ENCODE measurements at places on chromosomes 4 and X.
A peak's percentile ranks its signal among the peaks of the same experiment; 100 is the strongest.

DNA sequence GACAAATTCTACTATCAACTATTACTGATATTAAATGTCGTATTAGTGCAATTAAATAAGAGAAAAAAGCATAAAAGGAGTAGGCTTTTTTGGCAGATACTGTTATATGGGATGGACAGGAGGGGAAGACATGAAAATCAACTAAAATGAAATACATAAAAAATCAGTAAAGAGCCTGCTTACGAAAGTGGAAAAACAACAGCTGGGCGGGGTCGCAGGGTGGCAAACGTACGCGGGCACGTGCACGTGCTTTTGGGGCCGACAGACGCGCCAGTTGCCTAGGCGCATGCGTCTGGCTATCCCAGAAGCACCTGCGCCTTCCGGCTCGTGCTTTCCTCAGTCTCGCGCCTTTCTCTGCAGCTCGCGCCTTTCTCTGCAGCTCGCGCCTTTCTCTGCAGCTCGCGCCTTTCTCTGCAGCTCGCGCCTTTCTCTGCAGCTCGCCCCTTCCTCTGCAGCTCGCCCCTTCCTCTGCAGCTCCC lies at the start of gene YY2:
YY2 (plus strand) TSS at position 51 of the 479 bp plus-strand sequence. CDS start 498 bp downstream, outside the sequence.
- DNase-seq: no peak

DNA sequence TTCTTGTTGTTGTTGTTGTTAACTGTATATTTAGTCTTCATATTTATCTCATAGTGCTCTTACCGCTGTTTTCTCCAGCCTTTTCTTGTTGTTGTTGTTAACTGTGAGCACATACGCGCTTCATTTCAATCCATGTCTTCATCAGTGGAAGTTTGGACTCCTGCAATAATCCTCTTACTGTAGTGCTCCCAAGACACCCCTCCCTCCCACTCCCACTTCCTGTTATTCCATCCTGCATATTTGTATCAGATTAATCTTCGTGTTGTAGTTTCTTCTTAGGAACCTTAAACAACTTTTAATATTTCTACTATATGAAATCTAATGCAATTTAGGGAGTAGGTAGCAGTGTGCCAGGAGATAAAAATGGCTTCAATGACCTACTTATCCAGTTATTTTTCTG lies 674.8 kb downstream of the RAPGEF2 start:
- DNase-seq: no peak

DNA sequence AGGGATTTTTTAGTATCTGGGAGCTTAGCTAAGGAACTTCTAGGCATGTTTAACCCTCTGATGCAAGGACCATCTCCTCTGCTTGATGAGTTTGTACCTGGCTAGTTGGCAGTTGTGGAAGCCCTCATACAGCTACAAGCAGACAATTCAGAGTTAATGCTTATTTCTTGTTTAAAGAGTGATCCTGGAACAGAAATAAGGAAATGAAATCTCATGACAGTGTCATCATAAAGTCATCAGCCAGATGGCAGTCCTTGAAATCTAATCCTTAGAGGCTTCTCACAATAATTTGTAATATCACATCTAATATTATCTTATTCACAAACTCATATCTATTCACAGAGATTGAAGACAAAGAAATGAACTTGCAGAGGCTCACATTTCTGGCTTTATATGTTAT lies 581.6 kb upstream of the FTHL17 start:
- DNase-seq: no peak

- no peak for DNase-seq
These were observed 432.5 kb upstream of the FGF16 start for GRCh38 chrX:77014377-77015372.

DNA sequence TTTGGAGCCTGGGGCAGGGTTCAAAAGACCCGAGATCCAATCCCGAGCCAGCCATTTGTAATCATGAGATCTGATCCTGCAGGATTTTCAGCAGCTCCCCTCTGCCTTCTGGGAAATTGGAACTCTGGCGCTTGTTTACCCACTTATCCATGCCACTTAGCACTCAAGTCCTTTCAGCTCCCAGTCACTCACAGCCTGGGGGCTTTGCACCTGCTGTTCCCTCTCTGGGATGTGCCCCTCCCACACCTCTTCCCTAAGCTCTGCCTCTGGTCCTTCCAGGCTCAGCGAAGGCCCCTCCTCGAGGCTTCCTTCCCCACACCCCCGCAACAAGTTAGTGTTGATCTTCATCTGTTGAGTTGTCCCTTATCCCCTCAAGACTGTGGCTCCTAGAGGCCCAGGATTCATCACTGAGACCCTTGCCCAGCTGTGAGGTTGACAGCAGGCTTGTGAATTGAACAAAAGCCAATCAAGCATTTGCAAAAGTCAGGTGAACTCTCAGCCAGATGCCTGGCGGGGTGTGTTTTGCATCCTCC lies 99.1 kb upstream of the AFAP1 start:
- no peak for DNase-seq

GRCh38 chr4:47651231-47651630 lies 166.2 kb downstream of the ATP10D start:
- DNase-seq: no peak

DNA sequence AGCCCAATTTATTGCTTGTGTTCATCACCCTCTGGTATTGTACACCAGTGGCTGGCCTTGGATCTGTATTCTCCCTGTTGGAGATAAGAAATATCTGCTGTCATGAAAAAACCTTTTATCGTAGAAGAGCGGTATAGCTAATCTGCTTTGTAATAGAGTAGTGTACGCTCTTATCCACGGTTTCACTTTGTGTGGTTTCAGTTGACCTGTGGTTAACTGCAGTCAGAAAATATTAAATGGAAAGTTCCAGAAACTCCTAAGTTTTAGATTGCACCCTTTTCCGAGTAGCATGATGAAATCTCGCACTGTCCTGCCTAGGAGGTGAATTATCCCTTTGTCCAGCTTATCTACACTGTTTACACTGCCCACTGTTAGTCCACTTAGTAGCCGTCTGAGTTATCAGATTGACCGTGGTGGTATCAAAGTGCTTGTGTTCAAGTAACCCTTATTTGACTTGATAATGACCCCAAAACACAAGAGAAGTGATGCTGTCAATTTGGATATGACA lies 42.4 kb downstream of the KDM6A start:
- DNase-seq: no peak

DNA sequence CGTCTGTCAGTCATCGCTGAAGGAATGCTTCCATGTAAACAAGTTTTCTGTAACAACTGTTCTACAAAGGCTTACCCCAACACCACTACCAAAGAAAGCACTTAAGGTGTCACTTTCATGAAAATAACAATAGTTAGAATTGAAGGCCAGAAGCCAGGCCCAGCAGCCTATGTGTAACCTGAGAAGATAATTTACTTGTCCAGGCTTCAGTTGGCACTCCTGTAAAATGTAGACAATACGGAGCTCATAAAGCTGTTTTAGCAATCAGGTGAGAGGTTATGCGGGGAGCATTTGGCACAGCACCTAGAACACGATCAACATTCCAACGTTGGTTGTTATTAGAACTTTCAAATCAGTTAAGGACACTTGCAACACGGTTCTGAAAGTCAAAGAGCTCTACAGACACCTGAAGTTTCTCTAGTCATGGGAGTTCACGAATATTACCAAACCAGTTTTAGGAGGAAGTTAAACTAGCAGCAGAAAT lies 15.7 kb downstream of the ADGRA3 start:
- DNase-seq: no peak

DNA sequence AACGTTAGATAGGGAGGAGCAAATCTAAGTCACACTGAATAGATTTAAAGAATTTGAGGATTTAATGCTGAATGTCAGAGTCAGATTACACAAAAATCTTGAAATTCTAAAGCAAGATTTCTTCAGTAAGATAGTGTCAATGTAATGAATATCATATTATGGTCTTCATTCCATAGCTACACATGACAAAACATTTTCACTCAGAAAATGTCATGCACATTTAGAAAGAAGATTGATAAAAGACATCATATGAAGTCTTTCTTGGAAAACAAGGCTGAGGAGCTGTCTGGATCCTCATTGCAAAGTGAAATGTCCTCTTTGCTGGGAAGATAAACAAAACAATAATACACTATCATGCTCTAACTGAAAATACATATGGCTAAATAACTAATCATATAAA lies 1006.9 kb downstream of the PCDH7 start:
- no peak for DNase-seq

- peak; percentile 25 for DNase-seq
These were observed 12.2 kb upstream of the PRDM8 start for GRCh38 chr4:80184825-80185756.

DNA sequence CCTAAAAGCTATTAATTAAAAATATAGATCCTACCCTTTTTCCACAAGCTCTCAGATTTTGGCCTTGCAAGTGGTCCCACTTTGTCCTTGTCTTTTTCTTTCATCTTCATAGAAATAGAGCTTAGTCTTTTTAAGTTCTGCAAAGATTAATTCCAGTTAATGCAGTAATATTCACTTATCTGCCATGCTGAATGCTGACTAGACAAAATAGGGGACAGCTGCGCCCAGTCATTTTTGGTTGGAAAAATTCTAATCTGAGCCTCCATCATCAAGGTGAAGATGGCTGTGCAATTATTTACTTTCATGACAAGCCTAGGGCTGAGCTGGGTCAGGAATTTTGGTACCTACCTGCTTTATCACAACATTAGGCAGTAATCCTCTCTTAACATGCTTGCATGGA lies 241.3 kb upstream of the CXorf66 start:
- DNase-seq: no peak

GRCh38 chrX:17415242-17415810 lies 40.3 kb downstream of the NHS start:
- no peak for DNase-seq

- peak; percentile 20 for DNase-seq
These were observed 471 bp downstream of the MCTS1 start for GRCh38 chrX:120604361-120604782.

DNA sequence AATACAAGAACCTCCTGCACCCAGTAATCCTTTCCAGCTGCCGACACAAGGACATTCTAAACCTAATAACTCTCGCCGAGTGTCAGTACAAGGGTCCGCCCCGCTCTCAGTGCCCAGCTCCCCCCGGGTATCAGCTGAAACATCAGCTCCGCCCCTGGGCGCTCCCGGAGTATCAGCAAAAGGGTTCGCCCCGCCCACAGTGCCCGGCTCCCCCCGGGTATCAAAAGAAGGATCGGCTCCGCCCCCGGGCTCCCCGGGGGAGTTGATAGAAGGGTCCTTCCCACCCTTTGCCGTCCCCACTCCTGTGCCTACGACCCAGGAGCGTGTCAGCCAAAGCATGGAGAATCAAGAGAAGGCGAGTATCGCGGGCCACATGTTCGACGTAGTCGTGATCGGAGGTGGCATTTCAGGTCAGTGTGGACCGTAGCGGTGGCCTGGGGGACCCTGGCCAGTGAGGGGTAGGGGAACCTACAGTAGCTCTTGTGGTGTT lies at the start of gene MAOA:
MAOA (plus strand) TSS at position 295 of the 490 bp plus-strand sequence; CDS start at position 338, 43 bp downstream.
- DNase-seq: no peak

DNA sequence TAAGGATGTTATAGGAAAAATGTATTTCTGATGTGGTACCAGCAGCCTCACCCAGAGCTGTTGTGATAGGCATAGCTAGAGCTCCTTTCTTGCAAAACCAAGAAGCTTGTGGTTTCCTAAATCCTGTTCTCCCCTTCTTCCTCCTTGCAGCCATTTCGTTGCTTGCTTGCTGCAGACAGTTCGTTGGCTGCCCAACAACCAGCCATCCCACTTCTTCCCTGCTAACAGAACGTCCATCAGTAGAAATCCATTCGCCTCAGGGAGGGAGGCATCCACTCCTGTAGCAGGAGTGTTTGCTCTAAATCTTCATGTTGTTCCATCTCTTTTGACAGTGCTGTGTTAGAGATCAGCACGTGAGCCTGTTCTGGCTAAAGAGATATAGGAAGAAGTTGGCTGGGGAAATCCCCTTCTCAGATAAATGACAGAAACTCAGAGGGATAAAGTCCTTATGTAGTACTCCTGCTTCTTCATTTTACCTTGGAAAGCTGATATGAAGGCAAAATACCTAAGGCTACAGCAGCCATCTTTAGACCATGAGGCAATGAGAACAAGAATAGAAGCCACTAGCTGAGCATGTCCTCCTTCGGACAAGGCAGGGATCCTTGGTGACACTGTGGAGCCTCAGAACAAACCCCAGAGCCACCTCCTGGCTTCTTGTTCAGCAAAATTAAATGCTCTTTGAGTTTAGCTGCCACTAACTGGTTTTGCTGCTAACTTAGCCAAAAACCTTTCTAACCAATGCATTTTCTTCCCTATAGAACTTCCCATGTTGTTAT lies 68.4 kb upstream of the RELL1 start:
- DNase-seq: no peak

All from CD8-positive, alpha-beta T cell (primary cell).